Kidney epithelial cell (primary cell): ENCODE measurements at places on chromosomes 11 and 22.

DNA sequence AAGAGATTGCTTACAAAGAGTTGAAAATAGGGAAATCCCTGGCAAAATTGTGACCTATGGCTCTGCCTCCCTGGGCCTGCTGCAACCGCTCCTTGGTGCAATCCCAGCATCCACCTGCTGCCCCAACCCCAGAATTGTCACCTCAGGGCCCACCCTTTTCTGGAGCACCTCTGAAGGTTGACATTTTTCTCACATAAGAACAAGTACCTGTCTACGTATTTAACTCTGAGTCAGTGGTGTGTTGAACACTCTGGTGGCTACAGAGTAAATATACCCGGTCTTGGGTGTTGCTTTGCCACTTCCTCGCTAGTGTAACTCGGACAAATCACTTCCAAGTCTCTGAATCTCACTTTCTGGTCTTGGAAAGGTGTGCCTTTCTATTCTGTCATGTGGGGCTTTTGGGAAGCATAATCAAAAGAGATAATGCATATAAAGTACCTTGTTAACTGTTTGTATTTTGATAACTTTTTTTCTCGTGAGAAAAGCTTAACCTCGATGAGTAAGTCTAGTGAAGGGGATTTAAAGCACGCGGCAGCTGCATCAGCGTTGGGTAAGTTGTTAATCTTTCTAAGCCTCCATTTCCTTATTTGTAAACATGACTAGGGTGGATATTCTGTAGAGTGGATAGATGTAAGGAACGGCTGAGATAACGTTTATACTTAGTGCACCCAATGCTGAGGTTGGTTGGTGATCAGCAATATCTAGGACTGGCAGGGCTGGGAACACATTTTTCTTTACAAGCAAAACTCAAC lies 881.2 kb downstream of the OPCML start:
- DNase-seq = no peak

DNA sequence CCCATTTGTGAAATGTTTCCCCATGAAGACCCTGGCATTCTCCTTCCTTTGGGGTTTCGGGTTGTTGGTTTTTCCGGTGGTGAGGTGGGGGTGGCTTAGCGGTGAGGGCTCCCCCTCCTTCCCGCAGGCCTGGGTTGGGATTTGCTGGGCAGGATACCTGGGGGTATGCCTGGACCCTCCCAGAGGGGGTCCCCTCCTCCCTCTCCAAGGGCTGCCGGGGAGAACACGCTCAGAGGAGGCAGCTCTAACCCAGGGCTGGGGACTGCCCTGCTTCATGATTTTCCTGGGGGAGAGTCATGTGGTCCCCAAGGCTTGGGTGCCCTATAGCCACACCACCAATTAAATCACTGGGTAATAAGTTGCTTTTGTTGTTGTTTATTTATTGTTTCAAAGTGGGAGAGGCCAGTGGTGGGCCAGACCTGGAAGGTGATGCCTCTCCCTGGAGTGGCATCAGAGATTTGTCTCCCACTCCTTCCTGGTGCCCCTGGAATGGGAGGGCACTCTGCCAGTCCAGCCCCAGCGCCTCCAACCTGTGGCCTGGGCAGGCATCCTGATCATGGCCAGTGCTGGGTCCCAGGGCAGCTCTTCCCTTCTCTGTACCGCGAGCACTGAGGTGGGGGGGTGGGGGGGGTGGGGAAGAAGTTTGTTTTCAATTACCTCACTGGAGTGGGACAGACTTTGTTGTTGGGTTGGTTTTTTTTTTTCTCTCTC lies 1.3 kb upstream of the CLCF1 start:
- DNase-seq = no peak

DNA sequence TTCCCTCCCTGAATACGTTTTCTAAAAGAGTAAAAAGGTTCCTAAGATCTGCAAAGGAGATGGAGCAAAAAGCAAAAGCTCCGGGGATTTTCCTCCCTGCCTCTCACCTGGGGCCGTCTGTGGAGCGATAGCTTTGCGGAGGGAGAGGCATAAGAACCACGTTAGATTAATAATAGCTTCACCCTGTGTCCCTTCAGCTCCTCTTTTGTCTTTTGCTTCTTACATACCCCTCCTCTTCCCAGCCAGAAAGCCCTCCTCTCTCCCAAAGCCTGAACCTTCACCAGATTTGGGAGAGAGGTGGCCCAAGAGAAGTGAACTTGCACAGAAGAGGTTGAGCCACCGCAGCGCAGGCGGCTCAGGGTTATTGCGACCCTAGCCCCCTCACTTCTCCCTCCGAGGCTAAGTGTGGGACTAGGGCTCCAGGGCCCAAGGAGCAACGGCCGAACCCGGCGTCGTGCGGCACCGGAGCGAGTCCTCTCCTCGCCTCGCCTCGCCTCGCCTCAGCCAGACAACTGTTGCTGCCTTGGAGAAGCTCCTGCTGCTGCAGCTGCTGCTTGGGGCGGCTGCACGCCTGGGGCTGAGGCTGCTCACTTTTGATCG lies 97.6 kb upstream of the HSD17B12 start:
- no peak for DNase-seq

GRCh38 chr11:109130910-109131309 lies 291.1 kb upstream of the C11orf87 start:
- no peak for DNase-seq

GRCh38 chr11:36465449-36466163 lies 44.5 kb downstream of the TRAF6 start:
- no peak for DNase-seq
